ENCODE measurements at places on chromosomes 16 and 17.

DNA sequence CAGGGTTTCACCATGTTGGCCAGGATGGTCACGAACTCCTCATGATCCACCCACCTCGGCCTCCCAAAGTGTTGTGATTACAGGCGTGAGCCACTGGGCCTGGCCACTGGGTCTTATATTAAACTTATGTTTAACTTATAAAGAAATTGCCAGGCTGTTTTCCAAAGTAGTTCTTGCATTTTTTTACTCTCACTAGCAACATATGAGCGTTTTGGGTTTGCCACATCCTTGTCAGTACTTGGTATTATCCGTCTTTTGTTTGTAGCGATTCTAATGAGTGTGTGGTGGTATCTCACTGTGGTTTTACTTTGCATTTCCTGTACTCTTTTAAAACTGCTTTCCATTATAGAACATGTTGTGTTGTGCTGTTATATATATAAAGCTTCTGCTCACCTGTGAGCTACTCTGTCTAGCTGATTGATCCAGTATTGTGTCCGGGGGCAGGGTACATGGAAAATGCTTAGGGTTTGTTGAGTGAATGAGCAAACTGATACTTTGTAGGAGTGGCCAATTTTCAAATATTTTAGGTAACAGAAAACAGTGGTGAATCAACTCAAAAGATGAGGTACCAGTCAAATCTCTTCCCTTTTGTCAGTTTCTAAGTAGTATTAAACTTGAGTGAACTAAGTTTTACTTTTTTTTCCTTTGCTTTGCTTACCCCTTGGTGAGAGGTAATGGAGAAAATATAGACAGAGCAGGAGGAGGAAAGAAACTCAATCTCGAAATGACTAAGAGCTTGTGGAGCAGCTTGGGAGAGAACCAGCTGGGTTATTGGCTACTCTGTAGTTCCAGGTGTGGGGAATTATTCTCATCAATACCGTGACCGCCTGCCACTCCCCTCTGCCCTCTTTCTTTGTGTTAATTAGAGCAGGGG is 75.8 kb downstream of the PITPNC1 start:
- no peak for DNase-seq

DNA sequence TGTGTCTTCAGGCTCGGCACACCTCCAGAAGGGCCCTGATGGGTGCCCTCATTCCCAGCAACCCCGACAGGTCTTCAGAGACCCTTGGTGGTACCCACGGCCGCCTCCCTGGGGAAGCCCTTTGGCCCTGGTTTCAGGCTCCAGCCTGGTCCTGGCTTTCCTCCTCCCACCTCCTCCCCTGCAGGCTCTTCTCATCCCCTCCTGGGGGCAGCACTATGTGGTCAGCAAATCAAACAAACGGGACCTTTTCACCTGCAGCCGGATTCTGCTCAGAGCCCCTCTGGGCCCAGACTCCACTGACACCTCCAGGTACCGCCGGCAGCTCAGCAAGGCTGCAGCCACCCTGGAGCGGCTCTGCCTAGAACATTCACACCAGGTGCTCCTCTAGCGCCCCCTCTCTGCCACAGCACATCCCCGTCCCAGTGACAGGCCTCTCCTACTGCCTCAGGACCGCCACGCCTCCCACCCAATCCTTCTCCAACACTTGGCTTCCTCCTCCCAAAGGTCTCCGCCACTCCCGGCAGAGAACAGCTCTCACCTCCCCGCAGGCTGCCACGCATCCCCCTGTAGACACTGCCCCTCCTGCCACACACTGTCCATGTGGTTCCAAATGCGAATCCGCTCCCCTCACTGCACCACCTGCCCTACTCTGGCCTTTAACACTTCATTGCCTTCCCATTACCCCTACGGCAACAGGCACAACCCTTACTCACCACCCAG is 12.0 kb downstream of the CORO7 start:
- DNase-seq, result no peak

DNA sequence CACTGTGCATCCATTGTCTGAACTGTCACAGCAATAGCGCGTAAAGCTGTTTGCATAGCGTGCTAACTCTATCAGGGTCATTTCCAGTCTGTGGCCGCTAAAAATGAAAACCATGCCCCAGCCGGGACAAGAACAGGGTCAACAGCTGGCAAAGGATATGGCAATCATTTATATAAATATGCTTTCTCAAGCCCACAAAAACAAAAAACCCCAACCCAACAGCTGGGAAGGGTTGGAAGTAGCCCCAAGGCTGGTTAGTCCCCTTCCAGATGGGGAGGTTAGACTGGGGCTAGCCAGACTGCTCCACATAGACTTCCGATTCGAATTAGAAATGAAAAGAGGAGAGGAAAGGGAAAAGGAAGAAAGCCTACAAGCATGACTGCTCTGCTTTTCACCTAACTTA is 203.3 kb upstream of the TBX2 start:
- DNase-seq, result no peak

DNA sequence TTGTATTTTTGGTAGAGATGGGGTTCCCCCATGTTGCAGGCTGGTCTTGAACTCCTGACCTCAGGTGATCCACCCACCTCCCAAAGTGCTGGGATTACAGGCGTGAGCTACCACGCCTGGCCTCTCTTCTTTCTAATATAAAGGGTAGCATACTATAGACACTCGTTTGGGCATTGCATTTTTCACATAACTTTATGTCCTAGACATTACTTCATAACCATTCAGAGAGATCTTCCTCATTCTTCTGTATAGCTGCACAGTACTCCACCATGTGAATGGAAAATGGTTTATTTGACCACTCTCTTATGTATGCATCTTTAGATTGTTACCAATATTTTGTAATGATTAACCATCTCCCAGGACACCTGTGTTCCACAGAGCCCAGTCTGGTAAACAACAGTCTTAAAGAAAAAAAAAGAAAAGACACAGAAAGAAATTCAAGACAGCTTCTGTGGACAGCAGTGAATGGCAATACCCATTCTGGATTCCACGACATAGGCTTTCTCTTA is 42.1 kb downstream of the TK2 start:
- no peak for DNase-seq

DNA sequence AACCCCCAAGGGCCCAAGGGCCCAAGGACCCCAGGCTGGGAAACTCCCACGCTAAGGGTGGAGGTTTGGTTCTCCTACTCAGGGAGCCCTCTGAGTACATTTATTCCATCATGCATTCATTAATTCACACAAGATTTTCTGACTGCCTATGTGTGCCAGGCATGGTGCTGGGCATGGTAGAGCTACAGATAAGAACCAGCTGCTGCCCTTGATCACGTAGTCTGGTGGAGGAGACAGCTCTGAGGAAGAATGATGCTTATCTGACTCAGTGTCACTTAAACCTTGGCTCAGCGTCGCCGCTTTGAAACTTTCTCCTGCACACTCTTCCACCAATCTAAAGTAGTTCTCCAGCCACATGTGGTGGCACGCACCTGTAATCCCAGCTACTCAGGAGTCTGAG is 3.6 kb upstream of the ARL4D start:
- no peak for DNase-seq

DNA sequence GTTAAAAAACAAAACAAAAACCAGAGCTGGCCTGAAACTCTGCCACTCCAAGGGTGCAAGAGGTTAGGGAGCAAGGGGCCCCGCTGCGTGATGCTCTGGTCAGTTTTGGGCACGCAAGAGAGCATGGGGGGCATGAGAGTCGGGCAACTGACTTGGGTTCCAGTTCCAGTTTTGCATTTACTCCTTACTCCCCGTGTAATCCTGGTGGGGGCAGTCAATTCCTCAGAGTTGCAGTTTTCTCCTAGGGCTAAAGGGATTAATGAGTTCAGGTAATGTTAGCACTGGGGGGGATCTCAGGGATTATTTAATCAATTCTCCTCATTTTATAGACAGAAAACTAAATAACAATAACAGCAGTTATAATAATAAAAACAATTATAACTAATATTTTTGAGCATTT is 72.9 kb upstream of the PMFBP1 start:
- DNase-seq, result no peak

DNA sequence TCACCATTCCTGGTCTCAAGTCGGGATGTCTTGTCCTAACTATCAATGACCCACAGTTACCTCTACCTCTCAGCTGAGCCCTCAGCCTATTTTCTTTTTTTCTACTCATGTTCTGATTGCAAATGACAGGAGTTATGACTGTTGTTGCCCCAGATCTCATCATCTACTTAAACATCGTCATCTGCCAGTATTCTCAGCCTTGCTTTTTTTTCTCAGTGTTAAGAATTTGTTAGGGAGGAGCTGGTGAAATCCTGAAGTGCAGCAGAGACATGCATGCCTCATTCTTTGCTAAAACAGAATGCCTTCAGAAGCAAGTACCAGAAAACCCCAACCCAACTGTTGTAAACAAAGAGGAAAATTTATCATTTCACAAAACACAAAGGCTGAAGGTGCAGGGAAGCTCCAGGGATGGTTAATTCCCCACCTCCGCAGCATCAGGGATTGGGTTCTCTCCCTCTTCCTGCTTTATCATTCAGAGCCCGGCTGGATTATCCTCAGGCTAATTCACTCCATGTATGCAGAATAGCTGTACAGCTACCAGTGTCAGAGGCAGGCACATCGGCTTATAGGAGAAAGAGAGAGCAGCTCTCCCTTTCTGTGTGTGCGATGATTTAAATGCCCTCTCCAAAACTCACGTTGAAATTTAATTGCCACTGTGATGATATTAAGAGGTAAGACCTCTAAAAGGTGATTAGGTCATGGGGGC is 540.8 kb upstream of the HSBP1 start:
- DNase-seq, result no peak

DNA sequence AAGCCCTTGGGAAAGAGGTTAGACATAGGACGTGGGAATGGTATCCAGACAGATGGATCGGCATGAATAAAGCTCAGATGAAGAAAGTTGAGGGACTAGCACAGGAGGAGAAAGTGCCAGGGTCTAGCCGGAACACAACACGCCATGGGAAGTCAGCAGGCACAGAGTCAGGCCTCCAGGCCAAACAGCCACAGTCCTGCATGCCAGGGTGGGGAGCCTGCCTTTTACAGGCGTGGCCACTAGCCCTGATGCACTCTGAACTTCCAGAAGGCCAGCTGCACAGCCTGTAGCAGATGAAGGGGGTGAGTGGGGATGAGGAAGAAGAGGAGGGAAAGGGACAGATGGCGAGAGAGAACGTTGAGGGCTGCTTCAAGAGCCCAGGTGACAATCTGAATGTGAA is 5.2 kb downstream of the B9D1 start:
- no peak for DNase-seq

DNA sequence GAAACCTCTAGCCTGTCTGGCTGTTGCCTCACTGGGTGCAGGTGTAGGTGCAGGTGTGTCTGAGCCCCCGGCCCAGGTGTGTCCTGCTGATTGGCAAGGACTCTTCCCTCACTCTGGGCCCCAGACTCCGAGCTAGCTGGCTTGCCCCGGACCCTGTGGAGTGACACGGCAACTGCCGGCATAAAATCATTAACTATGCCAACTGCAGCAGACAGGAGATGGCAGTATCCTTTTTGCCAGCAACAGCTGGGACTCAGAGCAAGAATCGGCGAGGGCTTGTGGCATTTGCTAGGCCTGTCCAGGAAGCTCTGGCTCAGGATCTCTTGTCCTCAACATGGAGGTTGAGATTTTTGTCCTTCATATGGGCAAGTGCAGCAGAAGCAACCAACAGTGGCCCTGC is 20.8 kb downstream of the CIAPIN1 start:
- no peak for DNase-seq

DNA sequence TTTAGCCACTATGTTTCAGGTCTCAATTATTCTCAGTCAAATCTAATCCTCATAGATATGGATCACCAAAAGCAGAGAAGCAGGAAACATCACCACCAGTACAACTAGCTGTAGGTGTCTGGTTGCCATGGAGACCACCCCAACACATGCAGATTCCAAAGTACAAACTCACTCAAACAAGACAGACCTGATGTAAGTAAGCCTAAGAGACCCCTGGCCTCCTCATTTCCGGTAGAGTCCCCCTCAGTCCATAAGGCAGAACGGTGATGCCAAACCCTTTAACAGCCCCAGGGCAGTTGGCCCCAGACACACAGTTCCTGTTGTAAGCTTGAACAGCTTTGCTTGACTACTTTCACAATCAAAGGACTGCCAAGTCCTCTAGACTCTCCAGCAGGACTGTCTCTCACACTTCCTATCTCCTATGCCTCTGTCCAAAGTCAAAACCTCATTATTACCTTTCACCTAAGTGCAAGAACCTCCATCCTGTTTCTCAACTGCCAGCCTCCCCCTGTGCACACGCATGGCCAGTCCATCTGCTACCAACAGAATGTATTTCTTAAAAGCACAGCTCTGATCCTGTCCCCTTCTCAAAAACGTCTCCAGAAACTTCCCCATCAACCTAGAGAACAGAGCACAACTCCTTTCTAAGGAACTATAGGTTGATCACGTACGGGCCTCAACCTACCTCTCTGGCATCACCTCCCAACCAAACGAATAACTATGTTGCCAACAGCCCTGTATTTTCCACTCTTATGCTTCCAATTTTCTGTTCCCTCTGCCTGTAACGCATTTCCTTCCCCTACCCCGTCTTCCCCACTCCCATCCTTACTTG is 23.9 kb downstream of the SLC39A11 start:
- DNase-seq, result peak; percentile 42

DNA sequence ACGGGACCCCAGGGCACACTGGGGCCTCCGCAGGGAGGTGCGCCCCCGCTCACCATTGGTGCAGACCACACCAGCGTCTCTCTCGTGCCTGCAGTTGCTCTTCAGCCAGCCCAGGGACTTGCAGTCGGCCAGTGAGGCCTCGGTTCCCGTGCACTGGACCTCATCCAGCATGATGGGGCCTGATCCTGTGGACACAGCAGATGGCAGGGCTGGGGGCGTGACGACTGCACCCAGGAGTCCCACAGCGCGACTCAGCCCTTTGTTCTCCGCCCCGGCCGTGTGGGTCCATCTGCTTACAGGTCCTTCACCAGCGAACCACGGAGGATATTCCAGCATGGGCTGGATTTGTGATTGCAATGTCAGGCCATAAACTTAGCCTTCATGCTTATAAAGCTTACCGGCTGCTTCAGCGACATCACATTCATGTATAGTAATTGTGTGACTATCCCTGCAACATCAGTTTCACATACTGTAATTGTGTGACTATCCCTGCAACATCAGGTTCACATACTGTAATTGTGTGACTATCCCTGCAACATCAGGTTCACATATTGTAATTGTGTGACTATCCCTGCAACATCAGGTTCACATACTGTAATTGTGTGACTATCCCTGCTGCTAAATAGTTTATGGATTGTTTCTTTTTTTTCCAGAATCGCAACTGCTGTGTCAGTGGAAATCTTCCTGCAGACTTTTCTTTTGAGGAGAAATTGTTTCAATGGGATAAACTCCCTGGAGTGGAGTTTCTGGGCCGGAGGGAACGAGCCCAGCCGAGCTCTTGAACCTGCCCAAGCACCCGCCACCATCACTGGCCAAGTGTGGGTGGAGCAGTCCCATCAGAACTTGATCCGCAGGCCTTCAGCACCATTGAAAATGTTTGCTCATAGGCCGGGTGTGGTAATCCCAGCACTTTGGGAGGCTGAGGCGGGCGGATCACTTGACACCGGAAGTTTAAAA is 4.8 kb downstream of the LGALS3BP start:
- DNase-seq, result peak; percentile 80

- no peak for DNase-seq
Observed at GRCh38 chr17:28841901-28842281, 699 bp downstream of the FAM222B start.

GRCh38 chr17:11144358-11145233 is 96.4 kb upstream of the SHISA6 start:
- DNase-seq, result peak; percentile 8

GRCh38 chr17:46071796-46072195 is 72.7 kb downstream of the STH start:
- no peak for DNase-seq

GRCh38 chr16:54846766-54847165 is 83.9 kb upstream of the IRX5 start:
- no peak for DNase-seq

- DNase-seq, result no peak
Observed at GRCh38 chr17:38727736-38728135, 2.4 kb upstream of the CISD3 start.

GRCh38 chr17:66371561-66371960 is 69.1 kb downstream of the PRKCA start:
- DNase-seq, result no peak
